Thoracic aorta endothelial cell (primary cell): ENCODE measurements at places on chromosomes 7 and 10. TPM values are rescaled to one million over a fixed set of nuclear protein-coding genes. Genes with fewer than 3 reads are reported as not detected.

Gene MSMB
- not detected in 2 replicates for total RNA-seq

Gene TMEM236
- total RNA-seq: 0.14 and 0.66 TPM in 2 replicates

Gene SLC4A2
- 65.5 and 69.3 TPM in 2 replicates for total RNA-seq

Gene PRTFDC1
- 13.6 and 16.4 TPM in 2 replicates for total RNA-seq

Gene CDC123
- total RNA-seq: 153 and 160 TPM in 2 replicates
